ENCODE measurements at places on chromosomes 7 and 10.

- no peak for DNase-seq
Observed at GRCh38 chr10:133555521-133555920, 9.9 kb downstream of the SYCE1 start.

DNA sequence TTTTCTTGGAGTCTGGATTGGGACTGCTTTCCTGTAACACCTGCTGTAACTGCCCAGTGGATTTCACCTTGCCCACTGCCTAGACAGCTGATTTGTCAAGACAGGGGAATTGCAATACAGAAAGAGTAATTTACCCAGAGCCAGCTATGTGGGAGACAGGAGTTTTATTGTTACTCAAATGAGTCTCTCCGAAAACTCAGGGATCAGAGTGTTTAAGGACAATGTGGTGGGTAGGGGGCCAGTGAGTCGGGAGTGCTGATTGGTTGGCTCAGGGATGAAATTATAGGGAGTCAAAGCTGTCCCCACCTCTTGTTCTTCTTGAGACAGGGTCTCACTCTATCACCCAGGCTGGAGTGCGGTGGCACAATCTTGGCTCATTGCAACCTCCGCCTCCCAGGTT, 25.2 kb upstream of the BNIP3 start:
- DNase-seq = no peak

GRCh38 chr10:97822261-97822687, 27.4 kb upstream of the GOLGA7B start:
- no peak for DNase-seq

- peak; percentile 62 for DNase-seq
Observed at GRCh38 chr10:69644658-69645295, 14.7 kb downstream of the FAM241B start.

GRCh38 chr10:104686829-104687228, 45.7 kb downstream of the SORCS3 start:
- no peak for DNase-seq

GRCh38 chr7:12504149-12504548, 66.4 kb upstream of the SCIN start:
- DNase-seq = no peak

- DNase-seq = no peak
Observed at GRCh38 chr10:109912335-109913281, 10.7 kb downstream of the XPNPEP1 start.

- no peak for DNase-seq
Observed at GRCh38 chr7:27200761-27201579, 1.1 kb upstream of the HOXA13 start.

DNA sequence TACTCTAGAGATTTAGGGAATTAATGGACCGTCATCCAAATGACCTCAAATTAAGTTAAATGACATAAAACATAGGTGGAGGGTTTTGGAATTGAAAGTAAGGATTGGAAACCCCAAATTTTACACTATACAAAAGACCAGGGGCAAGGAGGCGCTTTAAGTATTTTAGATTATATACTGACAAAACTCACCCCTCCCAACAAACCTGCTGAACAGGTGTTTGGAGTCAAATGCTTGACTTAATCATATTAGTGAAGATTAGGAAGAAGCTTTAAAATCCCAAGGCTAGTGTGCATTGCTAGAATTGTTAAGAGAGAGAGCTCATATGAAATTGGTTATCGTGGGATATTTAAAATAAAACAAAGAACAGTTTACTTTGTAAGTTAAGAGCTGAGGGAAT, at the start of gene GNGT1:
Gene GNGT1, plus strand, starts transcription at position 301 of the 400 bp plus-strand sequence. CDS start 180 bp downstream, outside the sequence.
- no peak for DNase-seq

DNA sequence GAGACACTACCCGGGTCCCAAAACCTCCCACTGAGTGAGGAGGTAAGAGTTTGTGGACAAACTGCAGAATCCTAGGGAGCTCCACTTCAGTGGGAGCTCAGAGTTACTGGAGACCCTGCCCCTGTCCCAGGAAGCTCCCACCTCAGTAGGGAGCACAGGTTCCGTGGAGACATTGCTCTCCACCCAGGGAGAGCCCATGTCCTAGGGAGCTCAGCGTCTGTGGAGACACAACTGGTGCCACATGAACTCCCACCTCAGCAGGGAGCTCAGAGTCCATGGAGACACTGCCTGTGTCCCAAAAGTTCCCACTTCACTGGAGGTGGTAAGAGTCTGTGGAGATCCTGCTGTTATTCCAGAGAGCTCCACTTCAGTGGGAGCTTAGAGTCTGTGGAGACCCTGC, 6.3 kb downstream of the MYO1G start:
- no peak for DNase-seq

DNA sequence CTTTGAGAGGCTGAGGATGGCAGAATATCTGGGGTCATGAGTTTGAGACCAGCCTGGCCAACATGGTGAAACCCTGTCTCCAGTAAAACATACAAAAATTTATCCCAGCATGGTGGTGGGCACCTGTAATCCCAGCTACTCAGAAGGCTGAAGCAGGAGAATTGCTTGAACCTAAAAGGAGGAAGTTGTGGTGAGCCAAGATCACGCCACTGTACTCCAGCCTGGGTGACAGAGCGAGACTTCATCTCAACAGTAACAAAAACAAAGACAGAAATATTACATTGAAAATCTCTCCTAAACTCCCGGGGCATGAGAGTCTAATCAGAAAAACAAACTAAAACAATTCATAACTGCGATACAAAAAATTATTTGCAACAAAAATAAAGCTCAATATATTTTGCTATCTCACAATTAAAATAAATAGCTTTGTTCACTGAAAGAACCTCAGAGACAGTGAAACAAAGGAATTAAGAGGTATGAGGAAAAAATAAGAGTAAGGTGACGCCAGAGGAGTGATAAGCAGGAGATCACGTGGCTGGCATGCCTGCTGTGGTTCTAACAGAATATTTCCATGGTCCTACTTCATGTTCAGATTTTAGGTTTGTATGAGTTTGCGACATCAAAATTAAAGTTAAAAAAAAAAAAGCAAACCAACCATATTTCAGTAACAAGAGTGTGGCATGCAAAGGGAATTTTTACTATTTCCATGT, 527.7 kb upstream of the POM121L12 start:
- DNase-seq = no peak

DNA sequence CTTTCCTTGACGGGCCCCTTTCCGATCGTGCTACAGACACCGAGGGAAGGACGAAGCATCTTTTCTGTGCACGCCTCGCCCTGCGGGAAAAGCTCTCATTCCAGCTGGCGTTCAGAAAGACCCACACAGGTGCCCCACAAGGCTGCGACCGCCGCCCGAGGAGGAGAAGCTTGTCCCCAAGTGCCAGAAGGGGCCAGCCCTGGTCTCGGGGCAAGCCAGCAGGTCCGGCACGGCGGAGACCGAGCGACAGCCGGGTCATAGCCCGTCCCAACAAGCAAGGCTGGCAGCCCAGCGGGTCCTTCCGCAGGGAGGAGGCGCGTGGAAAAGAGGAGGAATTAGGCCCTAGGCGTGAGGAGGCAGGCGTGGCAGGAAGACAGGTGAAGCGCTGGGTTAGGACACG, 62.7 kb downstream of the TNRC18 start:
- no peak for DNase-seq

GRCh38 chr7:100166317-100166940, 2.0 kb downstream of the GAL3ST4 start:
- DNase-seq = no peak

- no peak for DNase-seq
Observed at GRCh38 chr7:97390052-97390451, 272.6 kb downstream of the SDHAF3 start.

DNA sequence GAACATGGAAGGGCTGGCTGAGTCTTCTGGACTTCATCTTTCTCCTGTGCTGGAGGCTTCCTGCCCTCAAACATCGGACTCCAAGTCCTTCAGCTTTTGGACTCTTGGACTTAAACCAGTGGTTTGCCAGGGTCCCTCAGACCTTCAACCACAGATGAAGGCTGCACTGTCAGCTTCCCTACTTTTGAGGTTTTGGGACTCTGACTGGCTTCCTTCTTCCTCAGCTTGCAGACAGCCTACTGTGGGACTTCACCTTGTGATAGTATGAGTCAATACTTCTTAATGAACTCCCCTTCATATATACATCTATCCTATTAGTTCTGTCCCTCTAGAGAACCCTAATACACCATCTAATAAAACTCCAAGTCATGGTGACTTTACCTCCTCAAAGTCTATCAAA, 4.0 kb upstream of the CLEC5A start:
- no peak for DNase-seq

DNA sequence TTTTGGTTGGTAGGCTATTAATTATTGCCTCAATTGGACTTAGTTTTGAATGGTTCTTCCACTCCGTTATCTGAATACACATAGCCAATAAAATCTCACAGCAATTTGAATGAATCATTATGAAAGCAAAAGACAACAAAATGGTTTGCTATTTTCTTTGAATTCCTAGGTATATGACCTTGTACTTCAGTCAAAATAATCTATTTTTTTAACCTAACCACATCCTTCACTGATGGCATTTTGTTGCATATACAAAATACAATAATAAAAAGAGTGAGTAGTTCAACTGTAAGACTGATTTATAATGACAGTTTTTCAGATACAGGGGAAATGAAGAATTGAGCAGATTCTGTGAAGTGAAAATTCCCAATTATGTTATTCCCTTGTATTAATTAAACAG, 433.1 kb downstream of the HTR7 start:
- DNase-seq = no peak

- DNase-seq = no peak
Observed at GRCh38 chr10:31584098-31584631, 265.1 kb downstream of the ZEB1 start.

GRCh38 chr10:9734218-9734617, 1283.5 kb upstream of the CELF2 start:
- DNase-seq = no peak

DNA sequence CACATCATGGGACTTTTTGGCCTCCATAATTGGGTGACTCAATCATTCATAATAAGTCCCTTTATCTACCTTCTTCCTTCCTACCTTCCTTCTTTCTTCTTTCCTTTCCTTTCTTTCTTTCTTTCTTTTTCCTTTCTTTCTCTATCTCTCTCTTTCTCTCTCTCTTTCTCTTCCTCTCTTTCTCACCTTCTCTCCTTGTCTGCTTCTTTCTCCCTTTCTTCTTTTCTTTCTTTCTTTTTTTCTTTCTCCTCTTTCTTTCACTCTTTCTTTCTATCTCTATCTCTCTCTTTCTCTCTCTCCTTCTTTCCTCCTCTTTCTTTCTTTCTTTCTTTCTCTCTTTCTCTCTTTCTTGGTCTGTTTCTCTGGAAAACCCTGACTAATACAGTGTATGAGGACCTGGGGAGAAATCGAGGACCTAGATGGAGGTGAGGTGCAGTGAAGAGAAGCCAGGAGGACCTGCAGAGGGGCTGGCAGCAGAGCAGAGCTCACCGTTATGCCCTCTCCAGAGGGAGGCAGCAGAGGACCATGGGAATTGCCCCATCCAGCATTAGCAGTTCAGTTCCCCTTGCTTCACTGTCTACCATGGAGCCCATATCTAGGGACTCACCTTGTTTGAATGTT, 52.7 kb upstream of the BTRC start:
- DNase-seq = peak; percentile 54
